ENCODE measurements at places on chromosomes 6 and 20. TPM values are rescaled to one million over a fixed set of nuclear protein-coding genes. Genes with fewer than 3 reads are reported as not detected.
A peak's percentile ranks its signal among the peaks of the same experiment; 100 is the strongest.

Gene ENPP3
- 2.1 TPM for total RNA-seq

Gene APCDD1L
- 0.20 TPM for total RNA-seq

Gene MTFR2
- 0.66 TPM for total RNA-seq

Gene GPR6
- total RNA-seq, result 0.59 TPM

Gene SFTA2
- total RNA-seq, result not detected

Gene BMP6
- total RNA-seq, result 29.6 TPM

Gene RNF217
- total RNA-seq, result 23.9 TPM

Gene SLC32A1
- total RNA-seq, result 18.5 TPM

Gene TRIM40
- total RNA-seq, result 0.17 TPM

Gene ABHD16A
- total RNA-seq, result 83.6 TPM

GRCh38 chr6:152360034-152360433, 277.1 kb downstream of the SYNE1 start:
- no peak for DNase-seq

DNA sequence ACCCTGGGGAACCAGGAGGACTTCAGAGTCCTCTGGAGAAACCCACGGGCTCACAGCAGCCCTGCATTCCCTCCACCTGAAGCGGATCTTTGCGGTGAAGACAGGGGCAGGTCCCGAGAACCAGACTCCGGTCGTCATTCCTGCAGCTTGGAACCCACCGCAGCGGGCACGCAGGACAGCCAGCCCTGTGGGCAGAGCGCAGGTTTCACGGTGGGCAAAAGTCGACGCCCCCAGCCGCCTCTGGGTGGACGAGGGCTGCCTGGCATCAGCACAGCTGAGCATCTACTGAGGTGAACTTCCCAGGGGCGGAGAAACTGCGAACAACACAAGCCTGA, 118.3 kb downstream of the PSMB1 start:
- DNase-seq, result no peak

- no peak for DNase-seq
Observed at GRCh38 chr20:37749218-37749617, 55.4 kb downstream of the CTNNBL1 start.

GRCh38 chr6:83729871-83730270, 21.0 kb upstream of the SNAP91 start:
- DNase-seq, result no peak

DNA sequence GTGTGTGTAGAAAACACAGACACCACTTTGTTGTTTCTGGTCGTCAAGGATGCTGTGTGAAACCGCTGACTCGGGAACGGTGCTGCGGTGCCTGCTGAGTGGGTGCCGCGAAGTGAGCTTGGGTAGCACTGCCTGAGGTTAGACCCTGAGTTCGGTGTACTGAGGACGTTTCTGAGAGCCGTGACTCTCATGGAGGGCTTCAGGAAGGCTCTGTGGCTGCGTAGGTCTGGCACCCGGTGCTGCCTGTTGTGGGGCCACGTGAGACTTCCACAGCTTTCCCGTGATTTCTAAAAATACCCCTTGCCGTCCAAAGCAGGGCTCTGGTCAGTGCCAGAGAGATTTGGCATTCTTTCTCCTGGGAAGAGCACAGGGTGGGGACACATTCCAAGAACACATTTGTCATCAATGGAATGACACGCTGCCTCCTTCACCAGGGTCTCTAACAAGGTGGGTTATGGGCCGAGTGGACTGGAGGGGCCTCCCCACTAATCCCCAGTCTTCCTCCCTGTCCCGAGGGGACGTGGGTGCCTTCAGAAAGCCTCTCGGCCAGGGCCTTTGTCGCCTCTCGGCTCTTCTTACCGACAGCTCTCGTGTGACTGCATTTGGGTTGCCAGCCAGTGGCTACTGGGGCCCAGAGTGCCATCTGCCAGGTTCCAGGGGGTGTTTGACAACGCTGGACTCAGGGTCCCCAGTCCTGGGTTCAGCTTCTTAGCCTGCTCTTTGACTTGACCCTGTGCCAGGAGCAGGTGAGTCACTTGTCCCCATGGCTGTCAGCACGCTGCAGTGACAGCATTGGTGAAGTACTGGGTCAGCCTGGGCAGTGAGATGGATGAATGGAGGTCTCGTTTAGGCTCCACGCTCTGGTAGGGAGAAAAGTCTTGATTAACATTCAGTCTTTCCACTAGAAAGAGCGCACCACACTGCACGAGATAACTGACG, 62.2 kb downstream of the SYNJ2 start:
- no peak for DNase-seq

DNA sequence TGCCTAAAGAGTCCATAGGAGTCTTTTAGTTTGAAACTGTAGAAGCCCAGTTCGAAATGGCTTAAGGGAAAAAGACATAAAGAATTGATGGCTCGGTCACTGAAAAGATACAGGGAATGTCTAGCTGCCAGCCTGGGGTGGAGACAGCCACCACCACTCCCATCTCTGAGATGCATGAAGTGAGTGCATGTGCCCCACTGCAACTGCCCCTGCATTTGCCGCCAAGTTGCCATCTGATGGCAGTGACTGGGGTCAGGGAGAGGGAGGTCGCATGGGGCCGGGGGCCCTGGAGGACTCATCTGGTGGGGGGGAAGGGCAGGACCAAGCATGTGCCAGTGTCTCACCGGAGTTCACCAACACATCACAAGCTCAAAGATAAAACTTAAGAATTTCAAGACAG, 385.8 kb upstream of the SULF2 start:
- no peak for DNase-seq

GRCh38 chr20:25584905-25585704, at the start of gene NINL:
NINL (minus strand) TSS chr20:25585531; CDS start chr20:25526587, 58,944 bp downstream.
- peak; percentile 88 for DNase-seq

DNA sequence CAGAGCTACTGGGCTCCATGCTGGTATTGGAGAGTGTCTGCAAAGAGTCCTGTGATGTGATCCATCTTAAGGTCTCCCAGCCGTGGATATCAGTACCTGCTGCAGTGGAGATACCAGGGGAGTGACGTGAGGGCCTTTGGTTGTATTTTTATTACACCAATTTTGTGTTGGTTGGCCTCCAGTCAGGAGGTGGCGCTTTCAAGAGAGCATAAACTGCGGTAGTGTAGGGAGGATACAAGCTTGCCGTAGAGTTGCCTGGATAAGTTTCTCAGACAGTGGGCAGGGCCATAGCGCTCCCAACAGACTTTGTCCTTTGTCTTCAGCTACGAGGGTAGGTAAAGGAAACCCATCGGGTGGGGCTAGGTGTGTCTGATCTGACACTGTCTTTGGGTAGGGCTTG, 113.0 kb upstream of the CEP162 start:
- DNase-seq, result no peak

GRCh38 chr20:13142143-13142542, 78.9 kb upstream of the ISM1 start:
- DNase-seq, result no peak

DNA sequence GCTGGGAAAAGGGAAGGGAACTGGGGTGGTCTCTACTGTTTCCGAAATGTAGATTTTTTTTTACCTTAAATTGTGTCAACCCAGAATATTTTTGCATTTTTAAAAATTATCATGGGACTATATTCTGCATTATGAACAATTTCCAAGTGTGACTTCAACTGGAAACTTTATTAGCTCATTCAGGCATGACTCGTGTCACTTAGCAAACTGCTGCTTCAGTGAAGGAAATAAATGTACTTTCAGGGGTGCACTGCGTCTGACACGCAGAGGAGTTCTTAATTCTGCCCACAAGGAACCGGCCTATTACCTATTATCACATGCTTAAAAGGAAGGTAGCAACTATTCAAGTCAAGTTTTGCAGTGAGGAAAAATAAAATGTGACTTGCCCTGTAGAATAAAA, 291.3 kb upstream of the PRDM1 start:
- DNase-seq, result no peak

- no peak for DNase-seq
Observed at GRCh38 chr6:112332274-112332673, 14.9 kb upstream of the RFPL4B start.

- no peak for DNase-seq
Observed at GRCh38 chr20:53844259-53844658, 226.1 kb downstream of the BCAS1 start.

- DNase-seq, result no peak
Observed at GRCh38 chr20:7490288-7490687, 450.0 kb downstream of the HAO1 start.

- no peak for DNase-seq
Observed at GRCh38 chr20:59190466-59190865, 26.8 kb downstream of the ZNF831 start.

- no peak for DNase-seq
Observed at GRCh38 chr6:92201618-92202017, 1217.7 kb downstream of the EPHA7 start.

DNA sequence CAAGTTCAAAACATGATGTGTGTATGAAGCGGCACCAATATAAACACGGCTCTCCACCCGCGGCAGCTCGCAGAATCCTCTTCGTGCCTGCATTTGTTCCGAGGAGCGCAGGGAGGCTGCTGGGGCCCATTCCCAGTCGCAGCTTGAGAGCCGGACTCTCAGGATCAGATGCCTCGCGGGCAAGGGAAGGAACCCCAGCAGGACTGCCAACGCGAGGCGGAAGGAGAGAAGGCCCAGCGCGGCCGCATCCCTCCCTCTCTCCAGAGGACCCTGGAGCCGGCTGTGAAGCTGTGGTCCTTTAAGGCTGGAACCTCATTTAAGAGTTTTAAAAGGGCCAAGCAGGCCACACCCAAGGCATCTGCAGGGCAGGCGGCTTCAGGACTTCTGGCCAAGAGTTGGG, 44.2 kb upstream of the ZBP1 start:
- DNase-seq, result no peak

- no peak for DNase-seq
Observed at GRCh38 chr6:100246206-100246605, 218.5 kb downstream of the SIM1 start.

- no peak for DNase-seq
Observed at GRCh38 chr6:95784869-95785268, 207.5 kb downstream of the MANEA start.

- DNase-seq, result no peak
Observed at GRCh38 chr6:4441981-4442434, 306.6 kb upstream of the ECI2 start.

DNA sequence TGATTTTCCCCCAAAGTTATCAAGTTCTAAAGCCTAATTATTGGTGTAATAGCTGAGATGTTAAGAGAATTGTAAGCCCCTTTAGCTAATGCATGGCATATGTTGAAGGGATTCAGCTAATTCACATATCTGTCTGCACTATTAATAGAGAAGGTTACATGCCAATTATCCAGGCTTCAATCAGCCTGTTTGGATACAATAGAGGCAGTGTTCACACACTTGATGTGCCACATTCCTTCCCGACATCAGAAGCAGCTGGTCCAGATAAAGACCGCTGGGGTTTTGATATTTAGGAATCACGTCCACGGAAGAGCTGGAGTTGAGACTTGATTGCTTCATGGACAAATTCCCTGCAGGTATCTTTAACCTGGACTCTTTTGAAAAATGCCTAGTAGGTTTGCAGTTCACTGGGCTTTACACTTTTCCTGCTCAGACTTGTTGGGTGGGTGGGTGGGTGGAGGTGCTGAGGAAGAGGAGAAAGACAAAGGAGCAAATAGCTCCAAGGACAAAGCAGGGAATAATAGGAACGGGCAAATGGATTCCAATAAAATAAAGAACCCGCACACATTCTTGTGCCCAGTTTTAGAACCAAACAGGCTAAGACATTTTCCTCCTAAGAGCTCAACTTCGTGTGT, 142.6 kb upstream of the ZNF217 start:
- DNase-seq, result no peak

DNA sequence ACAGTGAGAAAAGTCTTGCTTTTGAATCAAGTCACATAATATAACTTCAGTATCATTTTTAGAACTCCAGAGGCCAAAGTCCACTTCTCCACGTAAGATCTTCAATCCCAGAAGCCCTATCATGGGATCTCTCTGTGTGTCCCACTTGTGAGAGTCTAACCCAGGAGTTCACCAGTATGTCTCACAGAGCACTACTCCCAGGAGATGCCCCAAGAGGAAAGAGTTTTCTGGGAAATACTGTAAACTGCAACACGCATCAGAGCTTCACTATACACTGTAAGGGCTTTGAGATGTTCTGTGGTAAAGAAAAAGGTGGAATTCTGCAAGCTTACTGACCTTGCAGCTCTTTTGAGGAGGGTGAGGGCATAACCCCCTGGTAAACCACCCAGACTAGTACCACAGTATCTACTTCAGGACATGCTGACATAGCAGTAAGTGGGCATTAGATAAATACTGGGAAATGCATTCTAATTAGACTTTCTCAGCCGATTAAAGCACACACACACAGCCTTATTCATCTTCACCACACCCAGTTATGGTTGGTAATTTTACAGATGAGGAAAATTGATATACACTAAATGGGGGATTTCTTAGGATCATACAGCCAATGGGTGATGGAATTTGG, 12.3 kb downstream of the DCBLD1 start:
- no peak for DNase-seq

DNA sequence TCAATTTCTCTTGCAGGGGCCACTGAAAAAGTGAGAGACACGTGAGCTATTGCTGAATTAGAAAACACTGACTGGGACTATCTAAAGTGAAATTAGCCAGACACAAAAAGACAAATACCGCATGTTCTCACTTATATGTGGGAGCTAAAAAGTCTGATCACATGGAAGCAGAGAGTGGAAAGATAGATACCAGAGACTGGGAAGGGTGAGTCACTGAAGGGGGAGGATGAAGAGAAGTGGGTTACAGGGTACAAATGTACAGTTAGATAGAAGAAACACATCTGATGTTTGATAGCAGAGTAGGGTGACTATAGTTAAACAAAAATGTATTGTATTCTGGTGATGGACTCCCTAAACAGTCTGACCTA, 13.4 kb downstream of the CST3 start:
- DNase-seq, result no peak

DNA sequence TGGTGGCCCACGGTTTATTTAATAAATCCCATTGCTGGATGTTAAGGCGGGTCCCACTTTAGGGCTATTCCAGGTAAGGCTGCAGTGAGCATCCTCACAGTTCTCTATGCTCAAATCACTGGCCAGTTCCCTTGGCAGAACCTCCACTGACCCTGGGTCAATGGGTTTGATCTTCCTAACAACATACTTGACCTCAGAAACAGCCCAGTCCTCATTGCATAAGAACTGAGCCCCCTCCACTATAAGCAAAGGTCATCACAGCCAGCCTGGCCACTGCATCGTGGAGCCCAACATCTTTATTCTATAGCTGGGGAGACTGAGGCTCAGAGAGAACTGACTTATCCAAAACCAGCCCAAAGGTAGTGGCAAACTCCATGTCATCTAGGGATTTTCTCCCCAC, 4.3 kb upstream of the BPIFB1 start:
- no peak for DNase-seq

DNA sequence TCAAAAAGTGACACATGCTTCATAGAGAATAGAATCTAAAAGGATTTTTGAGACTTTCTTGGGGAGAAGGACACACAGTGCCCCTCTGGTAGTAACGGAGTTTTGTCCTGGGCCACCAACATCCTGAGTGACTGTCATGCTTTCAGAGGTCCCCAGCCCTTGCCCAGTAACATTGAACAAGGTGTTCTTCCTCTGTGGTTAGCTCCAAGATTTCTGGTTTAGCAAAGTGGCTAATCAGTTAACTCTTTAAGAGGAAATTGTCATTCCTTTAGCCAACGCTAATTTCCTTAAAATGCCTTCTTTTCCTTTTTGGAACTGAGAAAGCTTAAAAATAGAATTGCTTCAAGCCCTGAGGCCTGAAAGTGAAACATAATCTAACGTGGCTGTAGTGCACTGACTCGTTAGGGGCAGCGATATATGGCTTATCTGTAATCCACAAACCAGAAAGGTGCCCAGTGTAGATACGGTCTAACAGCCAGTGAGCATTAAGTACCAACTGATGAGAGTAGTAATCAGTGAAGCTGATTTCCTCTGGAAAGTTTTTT, 7.8 kb downstream of the E2F3 start:
- DNase-seq, result no peak

- DNase-seq, result no peak
Observed at GRCh38 chr6:37966801-37967200, 147.3 kb downstream of the ZFAND3 start.

- no peak for DNase-seq
Observed at GRCh38 chr20:1958426-1958825, 35.4 kb downstream of the PDYN start.
